Stimulated activated effector memory CD8-positive, alpha-beta T cell treated with anti-CD3 and anti-CD28 coated beads, Interleukin-12 subunit alpha, Interleukin-12 subunit beta, amount 100 ng/mL, for 72 hours (primary cell): ENCODE measurements at places on chromosomes 11 and 22.

DNA sequence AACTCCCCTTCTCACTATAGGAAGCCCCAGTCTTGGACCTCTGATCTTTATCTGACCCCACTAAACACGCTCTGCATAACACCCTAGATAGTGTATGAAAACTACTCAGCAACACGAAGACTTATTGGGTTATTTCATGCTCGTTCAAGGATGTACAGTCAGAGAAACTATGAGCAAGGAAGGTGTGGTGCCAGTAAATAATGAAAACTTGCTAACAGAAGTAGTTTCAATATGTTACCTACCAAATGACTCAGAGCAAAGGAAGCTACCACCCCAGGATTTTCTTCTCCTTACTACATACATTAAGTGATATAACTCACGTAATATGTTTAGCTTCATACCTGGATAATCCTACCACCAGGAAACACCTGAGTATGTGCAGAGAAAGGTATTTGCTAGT, 25.9 kb upstream of the LYVE1 start:
- DNase-seq, result no peak

- DNase-seq, result no peak
Observed at GRCh38 chr11:123196060-123196714, 1.1 kb upstream of the CLMP start.

GRCh38 chr11:64291262-64291751, at the start of gene KCNK4:
KCNK4 (plus strand) TSS chr11:64291302; CDS start chr11:64293019, 1,717 bp downstream.
- no peak for DNase-seq

DNA sequence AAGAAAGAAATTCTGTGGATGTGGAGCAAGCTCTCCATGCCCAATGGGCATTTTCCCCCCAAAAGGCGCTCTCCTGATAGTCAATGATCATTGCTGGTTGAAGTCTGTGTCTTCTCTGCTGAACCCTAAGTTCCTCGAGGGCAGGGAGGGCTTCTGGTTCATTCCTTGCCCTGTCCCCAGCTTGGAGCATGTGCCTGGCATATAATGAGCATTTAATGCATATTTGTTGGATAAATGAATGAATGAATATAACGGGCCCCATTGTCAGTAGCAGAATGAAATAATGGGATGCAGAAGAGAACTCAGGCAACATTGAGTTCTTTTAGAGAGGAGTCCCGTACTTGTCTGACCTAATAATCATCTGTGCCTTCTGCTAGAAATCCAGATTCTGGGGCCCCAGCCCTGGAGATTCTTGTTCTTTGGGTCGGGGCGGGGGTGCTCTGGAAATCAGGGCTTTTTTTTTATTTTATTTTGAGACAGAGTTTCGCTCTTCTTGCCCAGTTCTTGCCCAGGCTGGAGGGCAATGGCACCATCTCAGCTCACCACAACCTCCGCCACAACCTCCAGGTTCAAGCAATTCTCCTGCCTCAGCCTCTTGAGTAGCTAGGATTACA, 64.4 kb downstream of the CD82 start:
- DNase-seq, result no peak

DNA sequence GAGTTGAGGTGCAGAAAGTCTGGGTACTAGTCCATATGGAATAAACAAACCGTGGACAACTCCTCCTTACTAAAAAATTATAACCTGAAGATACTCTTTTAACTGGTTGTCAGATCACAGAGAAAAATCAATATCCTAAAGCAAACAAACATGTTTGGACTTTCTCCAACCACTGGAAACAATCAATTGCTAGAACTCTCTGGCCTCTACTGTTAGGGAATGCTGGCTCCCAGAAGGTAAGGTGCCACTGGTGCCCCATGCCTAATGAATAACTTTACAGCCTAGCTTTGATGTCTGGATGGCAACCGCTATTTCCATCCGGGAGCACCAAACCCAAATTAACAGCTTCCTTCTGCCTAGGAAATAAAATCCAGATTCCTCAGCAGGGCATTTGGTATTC, 74.5 kb downstream of the AMBRA1 start:
- no peak for DNase-seq
